Stimulated activated CD8-positive, alpha-beta memory T cell treated with anti-CD3 and anti-CD28 coated beads, Interleukin-7, amount 100 ng/mL, for 1 hour (primary cell): ENCODE measurements at places on chromosomes 4 and X.
A peak's percentile ranks its signal among the peaks of the same experiment; 100 is the strongest.

- no peak for DNase-seq
Observed at GRCh38 chr4:183797445-183798300, 107.4 kb upstream of the STOX2 start.

DNA sequence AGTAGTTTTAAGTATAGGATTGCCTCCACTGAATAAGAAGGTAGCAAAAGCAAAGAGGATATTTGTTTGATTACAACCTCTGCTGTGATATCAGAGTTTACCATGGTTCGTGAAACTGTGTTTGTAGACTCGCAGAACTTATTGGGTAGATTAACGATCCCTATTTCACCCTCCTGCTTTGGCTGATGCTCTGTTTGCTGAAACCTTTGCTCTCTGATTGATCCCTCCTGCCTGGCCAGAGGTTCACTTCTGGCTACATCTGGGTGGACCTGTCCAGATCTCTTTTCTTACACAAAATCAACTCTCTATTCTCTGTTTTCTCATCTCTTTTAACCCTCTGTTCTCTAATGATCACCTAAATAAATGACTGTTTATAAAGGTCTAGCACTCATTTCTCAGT, 37.9 kb upstream of the TMEM192 start:
- no peak for DNase-seq

- no peak for DNase-seq
Observed at GRCh38 chr4:94364527-94364926, 21.9 kb upstream of the HPGDS start.

GRCh38 chrX:131779741-131780140, 235.9 kb downstream of the OR13H1 start:
- DNase-seq, result no peak

DNA sequence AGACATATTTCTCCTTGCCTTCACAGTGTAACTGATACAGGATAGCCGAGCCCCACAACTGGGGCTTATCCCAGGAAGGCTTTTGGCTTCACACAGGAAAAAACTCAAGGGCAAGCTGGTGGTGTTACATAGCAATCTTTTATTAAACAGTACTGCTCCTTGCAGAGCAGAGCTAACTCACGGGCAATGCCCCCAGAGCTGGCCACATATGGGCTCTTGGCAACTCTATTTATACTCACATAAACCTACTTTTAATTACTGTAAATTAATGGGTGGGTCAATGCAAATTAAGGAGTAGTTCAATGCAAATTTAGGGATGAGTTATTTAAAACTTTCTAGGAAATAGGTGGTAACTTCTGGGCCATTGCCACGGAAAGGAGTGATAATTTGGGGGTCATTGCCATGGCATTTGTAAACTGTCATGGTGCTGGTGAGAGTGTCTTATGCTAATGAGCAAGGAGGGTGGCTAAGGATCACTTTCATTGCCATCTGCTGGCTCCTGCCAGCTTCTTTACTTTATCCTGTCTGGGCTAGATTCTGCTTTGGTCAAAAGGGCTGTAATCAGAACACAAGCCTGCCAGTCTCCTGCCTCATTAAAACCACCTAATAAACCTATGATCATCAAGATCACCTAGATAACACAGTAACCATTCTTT, 288.8 kb downstream of the CENPC start:
- no peak for DNase-seq

DNA sequence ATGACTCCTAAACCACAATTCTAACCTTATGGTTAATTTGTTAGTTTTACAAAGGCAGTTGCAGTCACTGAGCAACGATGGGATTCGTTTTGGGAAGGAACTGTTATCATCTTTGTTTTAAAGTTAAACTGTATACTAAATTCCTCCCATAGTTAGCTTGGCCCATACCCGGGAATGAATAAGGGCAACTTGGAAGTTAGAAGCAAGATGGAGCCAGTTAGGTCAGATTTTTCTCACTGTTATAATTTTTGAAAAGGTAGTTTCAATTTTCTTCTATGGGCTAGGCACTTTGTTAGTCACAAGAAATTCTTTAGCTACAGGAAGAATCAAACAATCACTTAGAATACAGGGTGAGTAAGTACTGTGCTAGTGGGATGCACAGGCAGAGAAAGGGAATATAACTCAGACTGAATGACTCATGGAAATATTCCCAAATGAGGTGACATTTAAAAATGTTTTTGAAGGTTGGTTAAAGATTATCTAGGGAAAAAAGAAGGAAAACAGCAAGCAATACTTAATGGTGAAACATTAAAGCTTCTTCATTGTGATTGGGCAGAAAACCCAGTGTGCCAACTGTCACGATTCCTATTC, 153.6 kb downstream of the MAGEB17 start:
- no peak for DNase-seq

DNA sequence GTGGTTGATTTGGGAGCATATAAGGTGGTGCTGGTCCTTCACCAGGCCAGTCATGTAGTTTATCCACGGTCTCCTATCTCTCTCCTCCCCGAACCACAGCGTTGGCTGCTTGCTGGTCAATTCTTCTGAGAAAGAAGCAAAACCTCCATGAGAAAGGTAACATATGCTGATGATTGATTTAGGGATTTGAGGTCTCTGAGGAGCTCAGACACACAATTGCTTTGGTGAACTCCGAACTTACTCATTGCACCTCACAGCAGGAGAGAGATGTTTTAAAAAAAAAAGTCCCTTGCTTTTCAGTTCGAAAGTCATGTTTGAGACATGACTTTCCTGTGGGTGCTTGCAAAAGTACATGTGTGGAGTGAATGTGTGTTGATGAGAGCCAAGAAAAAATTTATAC, 100.2 kb downstream of the TSPAN7 start:
- no peak for DNase-seq

- no peak for DNase-seq
Observed at GRCh38 chr4:152307669-152308068, 228.2 kb downstream of the FBXW7 start.

DNA sequence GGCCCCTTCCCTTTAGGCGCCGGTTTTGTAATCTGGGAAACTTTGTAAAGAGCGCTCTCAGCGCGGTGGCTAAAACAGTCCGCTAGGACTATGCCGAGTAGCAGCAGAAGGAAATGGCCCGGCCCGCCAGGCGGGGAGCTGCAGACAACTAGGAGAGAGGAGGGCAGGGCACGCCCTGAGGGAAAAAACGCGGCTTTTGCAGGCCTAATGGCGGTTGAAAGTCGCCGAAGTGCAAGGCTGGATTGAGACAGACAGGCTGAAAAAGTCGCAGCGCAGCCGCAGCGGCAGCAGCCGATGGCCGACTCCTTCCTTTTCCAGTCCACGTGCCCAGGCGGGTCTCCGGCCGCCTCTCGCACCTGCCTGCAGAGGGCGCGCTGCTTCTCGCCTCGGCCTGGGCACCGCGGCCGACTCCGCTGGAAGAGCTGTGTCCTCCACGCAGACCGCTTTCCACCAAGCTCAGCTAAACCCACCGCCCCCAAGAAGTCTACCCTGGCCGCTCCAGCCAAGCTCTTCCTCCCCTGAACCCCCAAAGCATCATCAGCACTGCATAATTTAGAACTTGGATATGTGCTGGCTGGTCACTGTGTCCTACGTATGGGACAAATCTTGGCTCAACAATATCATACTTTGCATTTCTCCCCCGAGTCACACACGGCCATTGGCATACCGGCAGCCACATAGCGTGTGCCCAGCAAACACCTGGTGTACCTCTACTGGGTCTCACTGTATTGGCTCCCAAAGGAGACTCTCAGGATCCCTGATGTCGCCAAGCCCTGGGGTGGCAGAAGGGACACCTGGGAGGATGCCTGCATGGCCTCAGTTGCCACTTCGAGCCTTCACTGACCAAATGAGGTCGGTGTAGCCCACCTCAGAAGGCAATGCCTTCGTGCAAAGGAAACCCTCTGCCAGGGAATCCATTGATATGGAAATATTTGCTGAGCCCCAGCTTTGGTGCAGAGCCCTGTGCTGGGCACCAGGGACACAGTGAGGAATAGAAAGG, 14.5 kb downstream of the SLC25A5 start:
- peak; percentile 29 for DNase-seq

- no peak for DNase-seq
Observed at GRCh38 chrX:5746231-5746630, 482.4 kb downstream of the NLGN4X start.

- no peak for DNase-seq
Observed at GRCh38 chr4:146370841-146371240, 150.9 kb downstream of the SLC10A7 start.

- DNase-seq, result no peak
Observed at GRCh38 chr4:169428376-169428775, 157.6 kb upstream of the SH3RF1 start.

DNA sequence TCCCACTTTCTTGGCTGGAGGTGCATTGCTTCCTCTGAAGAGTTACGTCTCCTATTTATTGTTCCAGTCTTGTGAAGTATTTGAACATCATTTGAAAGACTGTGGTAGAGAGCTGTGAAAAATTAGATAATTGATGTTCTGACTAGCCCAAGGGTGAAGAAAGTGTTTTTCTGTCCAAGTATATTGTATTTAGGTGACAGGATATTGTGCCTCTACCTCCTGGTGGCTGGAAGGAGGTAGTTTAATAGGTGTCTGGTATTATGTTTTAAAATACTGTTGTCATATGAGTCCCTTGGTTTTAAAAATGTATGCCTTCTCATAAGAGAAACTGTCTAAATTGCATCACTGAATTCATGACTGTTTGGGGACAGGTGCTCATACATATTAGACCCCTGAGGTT, 226.0 kb downstream of the SPRY1 start:
- DNase-seq, result no peak

DNA sequence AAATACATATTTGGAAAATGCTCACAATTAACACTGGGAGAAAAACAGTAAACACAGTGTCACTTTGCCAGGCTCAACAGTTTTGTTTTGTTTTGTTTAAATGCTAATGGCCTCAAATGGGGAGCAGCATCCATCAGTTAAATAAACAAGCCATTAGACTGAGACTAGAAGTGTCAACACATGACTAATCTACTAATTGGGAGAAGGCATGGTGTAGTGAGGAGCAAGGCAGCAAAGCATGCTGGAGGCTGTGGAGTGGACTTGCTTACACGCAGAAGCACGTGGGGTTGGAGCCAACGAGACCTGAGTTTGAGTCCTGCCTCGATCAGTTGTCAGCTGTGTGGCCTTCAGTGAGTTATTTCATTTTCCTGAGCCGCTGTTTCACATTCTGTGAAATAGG, 29.0 kb downstream of the UTP14A start:
- no peak for DNase-seq

DNA sequence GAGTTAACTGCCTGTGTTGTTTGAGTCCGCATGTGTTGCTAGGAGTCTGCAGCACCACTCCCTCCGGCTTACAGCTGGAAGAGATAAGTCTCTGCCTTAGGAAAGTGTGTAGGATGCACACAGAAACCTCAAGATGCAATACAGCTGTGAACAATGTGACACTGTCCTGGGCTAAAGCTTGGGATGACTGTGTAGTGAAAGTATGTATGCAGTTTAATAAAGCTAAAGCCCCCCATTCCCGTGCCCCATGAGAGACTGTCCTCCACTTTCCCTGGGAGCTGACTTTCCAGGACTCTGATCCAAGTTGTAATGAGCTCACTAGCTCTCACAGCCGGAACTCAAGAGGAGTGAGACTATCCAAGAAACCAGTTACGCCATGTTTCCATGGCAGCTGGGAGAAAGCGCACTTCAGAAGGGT, 156.6 kb upstream of the FTHL17 start:
- no peak for DNase-seq

DNA sequence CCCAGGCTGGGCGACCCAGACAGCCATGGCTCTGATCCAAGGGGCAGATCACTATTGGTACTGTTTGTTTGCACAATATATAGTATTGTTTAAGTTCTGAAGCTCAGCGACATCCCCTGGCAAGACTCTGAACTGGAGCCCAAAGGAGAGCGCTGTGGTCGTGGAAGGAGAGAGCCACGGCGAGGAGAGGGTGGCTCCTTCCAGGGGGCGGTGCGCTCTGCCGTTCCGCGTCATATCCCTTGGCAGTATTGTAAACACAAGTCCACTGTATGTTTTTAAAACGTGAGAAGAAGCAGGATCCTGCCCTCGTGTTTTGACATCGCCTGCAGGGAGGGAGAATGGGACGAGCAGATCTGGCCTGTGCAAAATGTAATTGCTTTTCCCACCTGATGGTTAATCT, 185.5 kb downstream of the RAB28 start:
- no peak for DNase-seq

DNA sequence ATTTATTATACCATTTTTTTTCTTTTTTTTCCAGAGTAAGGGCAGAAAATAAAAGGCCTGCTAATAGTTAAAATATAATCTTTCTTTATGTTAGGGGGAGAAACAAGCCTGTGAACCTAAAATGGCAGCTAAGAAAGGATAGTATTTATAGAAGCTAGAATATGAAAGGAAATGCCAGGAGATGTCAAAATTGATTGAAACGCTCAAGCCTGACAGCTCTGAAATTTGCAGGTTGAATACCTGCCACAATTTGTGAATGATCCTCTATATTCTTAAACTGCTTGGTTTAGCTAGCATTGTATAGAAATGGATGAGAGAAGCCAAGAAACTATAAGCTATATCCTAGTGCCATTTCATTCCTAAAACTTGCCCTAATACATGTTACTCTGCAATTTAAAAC, 757.3 kb upstream of the PABPC4L start:
- DNase-seq, result no peak
